ENCODE measurements at places on chromosomes 6 and 20.

GRCh38 chr6:20876036-20876435, 341.8 kb downstream of the CDKAL1 start:
- DNase-seq = no peak

- peak; percentile 74 for DNase-seq
Observed at GRCh38 chr6:122609881-122610689, at the start of gene PKIB. Gene PKIB (plus strand): TSS chr6:122610405. CDS start chr6:122717795, 107,390 bp downstream.

DNA sequence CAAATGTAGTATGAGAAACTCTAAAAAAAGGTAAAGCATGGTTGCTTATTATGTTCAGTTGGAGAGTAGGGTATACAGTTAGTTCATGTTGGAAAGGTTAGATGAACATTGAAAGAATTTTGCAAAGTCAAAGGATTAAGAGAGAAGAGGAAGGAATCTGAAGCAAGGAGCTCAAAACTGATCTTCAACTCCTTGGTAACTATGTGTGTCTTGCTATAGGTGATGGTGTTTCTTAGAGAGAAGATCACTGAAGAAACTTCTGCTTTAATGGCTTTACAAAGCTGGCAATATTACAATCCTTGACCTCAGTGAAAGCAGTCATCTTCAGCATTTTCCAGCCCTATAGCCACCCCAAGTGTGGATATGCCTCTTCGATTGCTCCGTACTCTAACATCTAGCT, 4.7 kb downstream of the HLA-DRA start:
- no peak for DNase-seq

DNA sequence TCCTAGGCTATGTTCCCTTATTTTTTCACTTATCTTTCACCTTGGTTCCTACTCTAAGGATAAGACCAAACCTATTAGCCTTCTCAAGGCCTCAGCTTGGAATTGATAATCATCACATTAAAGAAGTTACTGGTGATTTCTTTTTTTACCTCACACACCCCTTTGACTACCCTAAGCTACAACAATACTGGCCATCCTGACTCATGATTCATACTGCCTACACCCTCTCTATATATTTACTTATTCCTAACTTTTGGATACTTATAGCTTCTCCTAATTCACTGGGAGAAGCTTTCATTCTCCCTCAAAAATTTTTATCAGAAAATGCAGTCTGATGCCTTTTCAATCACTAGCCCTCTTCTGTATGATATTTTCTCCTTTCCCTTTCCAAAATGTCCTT, 256.1 kb downstream of the TBX18 start:
- no peak for DNase-seq

DNA sequence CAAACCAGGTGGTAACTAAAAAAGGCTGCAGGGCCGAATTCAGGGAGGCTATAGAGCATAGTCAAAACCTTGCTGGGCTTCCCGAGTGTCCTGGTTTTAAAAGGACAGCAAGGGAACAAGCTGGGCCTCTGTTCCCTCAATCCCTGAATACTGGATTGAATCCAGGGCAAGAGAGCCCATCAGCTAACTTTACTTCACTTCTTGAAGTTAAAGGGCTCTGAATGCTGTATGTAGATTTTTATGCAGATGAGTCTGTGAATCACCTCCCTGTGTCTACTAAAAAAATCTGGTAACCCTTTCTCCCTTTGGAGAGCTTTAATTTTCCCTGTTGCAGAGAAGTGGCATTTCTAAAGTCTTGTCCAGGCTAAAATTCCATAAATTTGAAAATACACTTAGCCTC, 29.5 kb downstream of the LYRM4 start:
- DNase-seq = no peak

DNA sequence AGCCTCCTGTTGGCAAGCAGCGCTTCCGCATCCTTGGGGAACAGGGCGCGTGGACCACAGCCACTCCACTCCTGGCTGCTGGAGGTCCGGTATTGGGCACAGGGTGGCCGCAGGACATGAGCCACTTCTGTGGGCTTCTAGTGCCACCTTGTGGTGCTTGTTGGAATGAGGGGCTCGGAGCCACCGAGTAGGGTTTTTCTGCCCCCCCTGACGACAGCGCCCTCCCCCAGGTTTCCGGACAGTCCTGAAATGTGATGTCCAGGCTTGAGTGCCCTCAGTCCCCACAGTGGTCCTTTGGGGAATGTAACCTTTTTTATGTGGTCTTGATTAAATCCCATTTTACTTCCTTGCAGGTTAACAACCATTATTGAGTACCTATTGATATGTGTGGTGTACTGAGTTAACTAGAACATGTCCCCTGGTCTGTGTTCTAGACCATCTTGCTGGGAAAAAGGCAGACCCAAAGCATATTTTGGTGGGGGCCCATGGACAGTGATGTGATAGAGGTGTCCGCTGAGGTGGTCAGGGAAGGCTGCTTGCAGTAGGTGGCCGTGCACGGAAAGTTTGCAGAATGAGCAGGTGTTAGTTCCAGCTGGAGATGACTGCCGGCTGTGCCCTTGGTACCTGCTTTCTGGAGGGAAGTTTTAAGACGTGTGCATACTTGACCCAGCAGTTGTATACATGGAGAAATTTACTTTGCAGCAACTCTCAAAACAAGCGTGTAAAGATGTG, 70.0 kb downstream of the PTPN1 start:
- DNase-seq = peak; percentile 79

- peak; percentile 63 for DNase-seq
Observed at GRCh38 chr20:25065625-25066338, 7.8 kb upstream of the ACSS1 start.

DNA sequence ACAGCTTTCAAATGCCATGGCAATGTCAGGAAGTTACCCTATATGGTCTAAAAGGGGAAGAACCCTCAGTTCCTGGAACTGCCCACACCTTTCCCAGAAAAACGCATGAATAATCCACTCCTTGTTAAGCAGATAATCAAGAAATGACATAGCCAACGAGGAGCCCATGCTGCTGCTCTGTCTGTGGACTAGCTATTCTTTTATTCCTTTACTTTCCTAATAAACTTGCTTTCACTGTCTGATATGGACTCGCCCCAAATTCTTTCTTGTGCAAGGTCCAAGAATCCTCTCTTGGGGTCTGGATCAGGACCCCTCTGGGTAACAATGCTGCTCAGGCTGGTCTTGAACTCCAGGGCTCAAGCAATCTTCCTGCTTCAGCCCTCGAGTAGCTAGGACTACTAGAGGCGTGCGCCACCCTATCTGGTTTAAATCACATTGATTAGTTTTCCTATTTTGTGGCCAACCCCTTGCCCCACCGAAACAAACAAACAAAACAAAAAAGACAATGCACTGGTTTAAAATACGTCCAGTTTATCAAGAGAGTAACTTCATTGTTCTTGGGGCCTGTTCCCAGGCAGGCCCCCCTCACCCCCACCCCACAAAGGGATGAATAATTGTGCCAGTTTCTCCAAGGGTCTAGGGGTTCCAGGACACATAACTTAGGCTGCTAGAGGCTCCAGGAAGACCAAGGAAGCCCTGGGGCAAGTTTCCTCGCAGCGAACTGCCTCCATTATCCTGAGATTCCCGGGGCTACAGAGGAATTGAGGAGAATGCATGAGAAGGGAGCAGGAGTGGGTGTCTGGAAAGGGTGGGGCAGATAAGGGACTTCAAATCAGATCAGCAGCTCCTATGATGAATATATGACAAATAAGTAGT, 10.1 kb upstream of the AKAP12 start:
- DNase-seq = no peak

- peak; percentile 46 for DNase-seq
Observed at GRCh38 chr20:39874049-39874893, 814.8 kb downstream of the MAFB start.
